ENCODE measurements at places on chromosomes 2 and 18. TPM values are rescaled to one million over a fixed set of nuclear protein-coding genes. Genes with fewer than 3 reads are reported as not detected.

DNA sequence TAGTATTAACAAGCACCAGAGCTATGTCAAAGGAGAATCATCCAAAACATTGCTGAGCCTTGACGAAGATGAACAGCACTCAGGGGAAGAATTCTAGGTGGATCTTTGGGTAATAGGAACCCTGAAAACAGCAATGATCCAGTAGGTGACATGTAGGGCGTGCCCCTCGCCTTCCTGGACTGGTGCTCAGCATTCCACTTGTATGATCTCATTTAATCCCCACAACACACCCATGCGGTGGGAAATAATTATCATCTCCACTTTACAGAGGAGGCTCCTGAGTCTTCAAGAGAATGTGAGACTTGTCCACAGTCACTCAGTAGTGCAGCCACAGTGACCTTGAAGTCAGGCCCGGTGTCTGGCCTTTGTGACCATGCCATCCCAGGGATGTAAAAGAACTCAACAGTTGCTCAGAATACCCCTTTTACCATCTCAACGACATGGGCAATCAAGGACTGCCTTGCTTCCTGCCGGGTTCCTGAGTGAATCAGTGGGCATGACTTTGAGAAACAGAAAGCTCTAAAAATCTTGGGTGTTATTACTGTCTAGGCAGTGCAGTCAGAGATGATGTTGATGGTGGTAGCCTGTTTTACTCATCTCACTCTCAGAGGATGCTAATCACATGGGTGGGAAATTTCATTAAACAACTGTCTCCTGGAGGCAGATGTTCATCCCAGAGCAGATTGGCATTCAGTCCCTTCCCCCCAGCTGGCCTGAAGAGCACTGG lies 161.6 kb downstream of the BCL11A start:
- peak; percentile 88 for ATAC-seq

- ATAC-seq, result peak; percentile 83
Measured at GRCh38 chr2:216195565-216196029, 86.4 kb downstream of the XRCC5 start.

- ATAC-seq, result no peak
Measured at GRCh38 chr2:57908736-57909161, 137.9 kb upstream of the VRK2 start.

DNA sequence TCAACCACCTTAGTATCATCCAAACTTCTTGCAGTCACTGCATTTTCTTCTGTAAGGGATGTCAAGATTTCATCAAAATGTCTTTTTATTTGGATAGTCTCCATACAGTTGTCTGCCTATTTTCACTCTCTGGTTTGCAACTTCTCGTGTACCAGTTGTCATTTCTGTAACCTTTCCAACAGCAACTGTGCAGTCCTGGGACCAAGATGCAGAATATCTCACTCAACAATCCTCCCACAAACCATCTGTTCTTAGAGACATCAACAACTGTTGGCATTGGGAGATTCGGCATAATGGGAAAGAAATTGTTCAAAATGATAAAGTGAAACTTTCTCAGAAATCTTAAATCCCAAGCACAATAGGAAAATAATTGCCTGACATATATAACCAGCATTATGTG lies 933.6 kb upstream of the SLC39A10 start:
- no peak for ATAC-seq

DNA sequence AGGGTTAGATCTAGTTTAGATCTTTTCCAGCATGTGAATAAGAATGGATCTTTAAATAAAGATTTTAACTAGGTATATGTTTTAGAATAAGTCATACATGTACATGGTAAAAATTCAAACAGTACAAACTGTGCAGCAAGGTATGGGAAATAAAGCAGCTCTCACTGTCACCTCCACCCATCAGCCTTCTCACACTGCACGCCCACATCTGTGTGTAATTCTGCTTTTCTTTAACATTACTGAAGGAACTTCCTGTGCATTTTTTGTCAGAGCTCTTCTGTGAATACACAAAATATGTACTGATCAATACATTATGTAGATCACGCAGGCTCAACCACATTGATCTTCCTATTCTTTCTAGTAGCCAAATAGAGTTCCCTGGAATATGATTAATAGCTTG lies 3.4 kb downstream of the CASP8 start:
- ATAC-seq, result no peak

- ATAC-seq, result no peak
Measured at GRCh38 chr18:30132959-30133358, 909.6 kb downstream of the DSC3 start.

DNA sequence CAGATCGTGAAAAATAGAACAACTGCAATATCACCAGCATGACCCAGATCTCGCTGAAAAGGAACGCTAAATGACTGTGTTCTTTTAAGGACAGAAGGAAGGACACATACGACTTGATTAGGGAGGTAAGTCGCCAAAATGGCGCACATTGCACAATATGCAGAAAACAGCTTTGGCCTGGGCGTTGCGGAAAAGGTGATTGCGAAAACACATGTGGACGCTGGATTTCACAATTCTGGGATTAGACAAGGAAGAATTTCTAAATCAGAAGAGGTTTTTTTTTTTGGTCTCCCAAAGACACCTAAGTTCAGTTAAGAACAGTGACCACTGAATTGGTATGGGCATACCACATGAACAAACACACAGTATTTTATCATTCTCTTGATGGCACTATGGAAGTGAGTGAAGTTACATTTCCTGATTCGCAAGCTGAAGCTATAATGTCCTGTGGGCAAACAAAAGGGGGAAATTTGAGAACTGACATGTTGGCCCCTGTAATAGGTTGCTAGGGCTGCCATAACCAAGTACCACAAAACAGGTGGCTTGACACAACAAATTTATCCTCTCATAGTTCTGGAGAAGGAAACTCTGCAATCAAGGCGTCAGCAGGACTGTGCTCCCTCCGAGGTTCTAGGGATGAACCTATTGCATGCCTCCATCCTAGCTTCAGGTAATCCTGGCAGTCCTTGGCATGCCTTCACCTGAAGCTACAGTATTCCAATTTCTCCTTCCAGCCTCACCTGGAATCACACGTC lies 25.8 kb upstream of the ERICH2 start:
- no peak for ATAC-seq

DNA sequence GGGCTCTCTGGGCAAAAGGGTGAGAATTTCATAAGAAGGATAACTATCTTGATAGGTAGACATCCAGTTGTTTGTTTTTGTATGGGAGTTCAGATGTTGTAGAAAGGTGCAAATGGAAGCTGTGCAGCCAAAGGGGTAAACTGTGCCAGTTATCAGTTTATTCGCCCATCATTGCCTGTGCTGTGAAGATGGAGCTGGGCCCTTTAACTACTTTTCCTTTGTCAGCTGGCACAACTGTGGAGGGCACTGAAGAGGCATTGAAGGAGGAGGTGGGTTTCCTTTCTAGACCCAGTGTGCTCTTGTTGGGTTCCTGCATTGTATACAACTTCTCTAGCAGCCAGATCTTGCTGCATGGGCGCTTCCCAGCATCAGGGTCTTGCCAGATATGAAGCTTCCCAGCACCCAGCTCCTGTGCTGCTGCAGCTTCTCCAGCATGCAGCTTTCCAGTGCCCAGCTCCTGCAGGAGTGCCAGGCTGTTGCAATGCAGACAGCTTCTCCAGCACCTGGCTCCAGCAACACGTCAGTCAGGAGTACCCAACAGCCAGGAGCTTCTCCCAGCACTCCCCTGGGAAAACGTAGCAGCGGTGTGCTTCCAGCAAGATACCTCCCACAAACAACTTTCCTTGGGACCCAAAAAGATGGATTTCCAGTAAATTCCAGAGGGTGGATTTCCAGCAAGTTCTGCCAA lies 15.3 kb downstream of the DNMT3A start:
- no peak for ATAC-seq

- ATAC-seq, result no peak
Measured at GRCh38 chr2:232697807-232698110, 628 bp downstream of the GIGYF2 start.

- ATAC-seq, result no peak
Measured at GRCh38 chr18:54750350-54750749, 77.9 kb upstream of the RAB27B start.

GRCh38 chr2:183666031-183666430 lies 541.8 kb downstream of the NUP35 start:
- ATAC-seq, result no peak

DNA sequence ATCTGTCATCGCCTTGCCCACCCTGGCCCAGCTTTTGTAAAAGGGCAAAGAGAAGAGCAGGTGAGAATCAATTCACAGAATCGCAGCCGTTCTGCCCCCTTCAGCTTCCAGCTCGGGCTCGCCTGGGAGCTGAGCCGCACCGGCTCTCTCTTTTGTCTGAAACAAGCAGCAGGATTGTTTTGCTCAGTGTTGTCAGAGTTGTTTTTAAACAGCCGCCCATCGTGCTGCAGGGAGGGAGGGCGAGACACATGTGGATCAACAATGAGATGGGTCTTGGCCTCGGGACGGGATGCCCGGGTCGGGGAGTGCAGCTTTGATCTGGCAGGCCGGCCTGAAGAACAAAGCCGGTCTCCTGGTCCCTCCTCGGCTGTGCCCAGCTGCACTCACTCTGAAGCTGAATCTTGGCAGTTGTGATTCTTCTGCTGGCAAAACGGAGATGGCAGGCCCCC lies 39.7 kb upstream of the HDAC4 start:
- no peak for ATAC-seq

DNA sequence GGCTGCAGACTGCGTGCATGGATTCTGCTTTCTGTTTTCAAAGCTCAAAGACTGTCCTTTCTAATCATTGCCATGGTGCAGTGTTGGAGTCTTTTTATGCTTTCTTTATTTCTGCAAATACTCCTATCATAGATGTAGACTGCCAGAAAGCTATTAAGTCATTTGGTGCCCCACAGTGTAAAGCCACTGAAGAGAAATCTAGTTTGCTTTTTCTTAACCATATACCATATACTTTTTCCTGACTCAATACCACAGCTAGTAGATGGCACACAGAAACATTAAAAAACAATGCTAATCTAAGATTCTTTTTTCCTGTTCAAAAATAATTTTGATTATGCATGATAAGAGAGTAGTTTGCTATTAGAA lies 109.9 kb upstream of the RAB27B start:
- ATAC-seq, result no peak

DNA sequence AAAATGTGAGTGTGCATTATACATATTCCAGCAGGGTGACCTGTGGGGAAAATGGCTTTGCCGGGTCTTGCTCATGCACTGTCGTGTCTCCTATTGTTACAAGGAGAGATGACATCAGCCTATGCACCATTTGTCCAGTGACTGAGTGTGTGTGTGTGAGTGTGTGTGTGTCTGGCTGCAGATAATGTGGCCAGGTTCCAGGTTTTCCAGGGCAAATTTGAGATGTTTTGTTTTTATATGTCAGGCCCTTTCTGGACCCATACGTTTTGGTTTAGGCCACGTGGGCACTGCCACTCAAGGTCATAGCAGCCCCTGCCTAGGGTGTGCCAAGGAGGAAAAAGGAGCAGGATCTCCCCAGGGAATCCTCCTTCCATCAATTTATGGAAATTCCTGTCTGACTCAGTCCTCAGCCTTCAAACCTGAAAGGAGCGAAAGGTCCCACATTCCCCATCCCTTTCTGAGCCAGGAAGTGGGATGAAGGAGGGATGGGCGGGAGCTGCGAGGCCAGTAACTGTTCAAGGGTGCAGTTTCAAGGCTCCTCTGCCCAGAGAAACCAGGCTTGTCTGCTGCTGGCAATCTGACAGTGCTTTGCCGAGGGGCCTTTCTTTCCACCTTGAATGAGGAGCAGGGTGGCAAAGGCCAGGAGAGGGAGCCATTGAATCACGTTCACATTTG lies 93.0 kb upstream of the SMAD2 start:
- ATAC-seq, result peak; percentile 63

DNA sequence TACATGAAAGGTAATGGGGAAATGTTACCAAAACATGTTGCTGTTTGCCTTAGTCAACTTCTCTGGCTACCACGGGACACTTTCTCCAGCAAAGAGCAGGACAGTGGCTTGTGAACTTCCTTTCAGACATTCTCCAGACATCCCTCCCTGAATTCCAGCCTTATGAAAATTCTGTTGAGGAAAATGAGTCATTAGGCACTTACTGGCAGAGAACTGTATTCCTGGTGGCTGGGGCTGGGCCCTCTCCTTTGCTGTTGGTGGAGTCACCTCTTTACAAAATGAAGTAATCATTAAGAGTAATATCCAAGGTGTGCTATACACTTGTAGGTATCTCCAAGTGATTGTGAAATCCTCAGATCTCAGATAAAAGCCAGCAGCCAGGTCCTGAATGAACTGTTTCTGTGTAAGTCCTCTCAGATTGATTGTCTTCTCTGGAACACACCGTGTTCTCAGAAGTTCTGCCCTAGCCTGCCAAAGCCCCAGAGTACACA lies 1.3 kb upstream of the FAP start:
- ATAC-seq, result peak; percentile 94

- no peak for ATAC-seq
Measured at GRCh38 chr2:163878718-163879117, 142.9 kb upstream of the FIGN start.

DNA sequence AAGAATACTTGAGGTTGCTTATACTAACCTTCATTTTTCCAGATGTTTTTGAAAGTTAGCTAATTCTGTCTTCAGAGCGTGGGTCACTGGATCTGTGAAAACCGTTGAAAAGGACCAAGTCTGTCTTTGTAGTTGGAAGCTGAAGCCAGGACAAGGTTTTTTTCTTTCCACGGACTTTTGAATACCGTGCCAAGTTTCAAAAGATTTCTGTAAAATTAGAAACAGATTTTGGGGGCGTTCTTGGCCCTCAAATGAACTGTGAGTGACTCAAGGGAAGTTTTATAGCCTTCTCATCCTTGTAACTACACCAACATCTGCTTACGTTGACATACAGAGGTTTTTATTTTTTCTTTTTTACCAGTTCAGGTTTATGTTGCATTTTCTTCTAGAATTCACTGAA lies at the start of gene FAP:
TSS of gene FAP (minus strand) at position 152 of the 400 bp plus-strand sequence. CDS start at position 34, 118 bp downstream.
- no peak for ATAC-seq

DNA sequence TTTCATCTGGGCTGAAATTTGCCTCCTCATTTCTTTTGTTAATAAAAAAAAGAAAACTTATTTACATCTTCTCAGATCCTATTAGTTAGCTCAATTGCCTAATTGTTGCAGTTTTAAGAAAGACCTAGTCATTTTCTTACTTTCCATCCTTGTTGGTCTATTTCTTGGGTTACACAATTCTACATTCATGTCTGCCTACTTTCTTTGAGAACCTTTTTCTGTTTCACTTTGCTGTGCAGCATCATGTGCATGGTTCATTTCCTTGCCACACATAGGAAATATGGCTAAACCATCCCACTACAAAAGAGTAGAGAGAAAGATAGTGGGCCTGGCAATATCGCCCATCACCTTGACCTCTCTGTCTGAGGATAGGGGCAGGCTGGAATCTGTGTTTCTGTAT lies 780.7 kb upstream of the FANCL start:
- ATAC-seq, result no peak

GRCh38 chr18:69265656-69266055 lies 135.0 kb upstream of the DOK6 start:
- no peak for ATAC-seq

DNA sequence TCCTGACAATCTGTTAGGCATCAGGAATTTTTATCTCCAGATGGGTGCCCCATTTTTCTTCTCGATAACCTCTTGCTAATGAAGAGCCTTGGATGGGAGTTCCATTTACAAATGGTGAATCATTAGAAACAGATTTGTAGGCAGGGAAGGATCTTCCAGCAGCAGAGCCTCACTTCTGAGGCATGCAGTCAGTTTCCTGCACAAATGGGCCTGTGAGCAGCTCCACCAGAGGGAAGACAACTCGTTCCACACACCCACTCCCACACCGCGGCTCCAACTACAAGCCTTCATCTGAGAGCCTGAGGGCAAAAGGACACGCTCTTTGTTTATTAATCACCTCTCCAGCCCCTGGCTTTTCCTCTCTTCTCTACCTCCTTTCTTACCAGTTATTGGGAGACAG lies 108.5 kb downstream of the CTAGE1 start:
- no peak for ATAC-seq

ABCA12 gene
- total RNA-seq, result 14.2 TPM

SESTD1 gene
- total RNA-seq, result 19.8 TPM

RESP18 gene
- total RNA-seq, result not detected

PLEKHH2 gene
- total RNA-seq, result 1.6 TPM

RPRM gene
- not detected for total RNA-seq

RPL31 gene
- 1,141 TPM for total RNA-seq

KIF1A gene
- total RNA-seq, result 0.12 TPM

Data from esophagus mucosa (tissue), 1 donor.